Caco-2 (cell line): ENCODE measurements at places on chromosomes 11 and 22. TPM values are rescaled to one million over a fixed set of nuclear protein-coding genes. Genes with fewer than 3 reads are reported as not detected.

Gene POLR2F
- total RNA-seq = 116 and 122 TPM in 2 replicates

Gene DBX1
- not detected in 2 replicates for total RNA-seq

Gene SEPTIN5
- 1.00 and 1.3 TPM in 2 replicates for total RNA-seq

Gene LSP1
- 1.5 TPM in 1 of 2 replicates, not detected in the other for total RNA-seq

Gene NXPE1
- not detected in 2 replicates for total RNA-seq

DNA sequence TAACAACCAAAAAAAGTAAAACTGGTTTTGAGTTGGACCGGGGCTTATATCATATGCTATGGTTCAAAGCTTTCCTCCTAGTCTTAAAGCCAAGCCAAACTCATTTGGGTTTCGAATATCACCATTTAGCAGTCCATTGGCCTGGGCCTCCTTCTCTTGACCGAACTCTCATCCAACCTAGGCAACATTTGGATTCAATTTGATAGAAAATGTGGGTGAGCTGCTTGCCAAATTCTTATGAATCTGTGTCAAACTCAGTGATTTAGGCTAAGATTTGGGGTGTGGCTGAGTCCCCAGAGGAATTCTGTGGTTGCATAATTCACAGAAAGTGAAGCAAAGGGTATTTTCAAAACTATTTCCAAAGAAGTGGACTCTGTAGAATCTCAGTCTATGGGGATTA is 83.7 kb downstream of the BLID start:
- DNase-seq = no peak

GRCh38 chr22:24500277-24500820 is 5.2 kb downstream of the UPB1 start:
- DNase-seq = no peak

DNA sequence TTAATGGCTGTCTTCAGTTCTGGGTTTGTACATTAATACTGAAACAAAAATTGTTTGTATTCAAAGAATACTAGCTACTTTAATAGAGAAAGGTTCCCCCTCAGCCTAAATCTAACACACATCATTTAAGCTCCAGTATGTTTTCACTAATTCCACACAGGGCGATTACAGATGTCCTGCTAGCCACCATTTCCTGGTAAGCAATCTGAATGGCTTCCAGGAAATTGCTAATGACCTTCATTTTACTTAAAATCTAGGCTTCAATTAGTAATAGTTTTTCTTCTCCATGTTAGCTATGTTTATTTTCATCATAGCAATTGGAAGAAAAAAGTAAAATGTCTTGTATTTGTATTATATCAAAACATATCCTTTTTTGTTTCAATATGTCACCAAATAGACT is 132.8 kb downstream of the SOX6 start:
- no peak for DNase-seq

DNA sequence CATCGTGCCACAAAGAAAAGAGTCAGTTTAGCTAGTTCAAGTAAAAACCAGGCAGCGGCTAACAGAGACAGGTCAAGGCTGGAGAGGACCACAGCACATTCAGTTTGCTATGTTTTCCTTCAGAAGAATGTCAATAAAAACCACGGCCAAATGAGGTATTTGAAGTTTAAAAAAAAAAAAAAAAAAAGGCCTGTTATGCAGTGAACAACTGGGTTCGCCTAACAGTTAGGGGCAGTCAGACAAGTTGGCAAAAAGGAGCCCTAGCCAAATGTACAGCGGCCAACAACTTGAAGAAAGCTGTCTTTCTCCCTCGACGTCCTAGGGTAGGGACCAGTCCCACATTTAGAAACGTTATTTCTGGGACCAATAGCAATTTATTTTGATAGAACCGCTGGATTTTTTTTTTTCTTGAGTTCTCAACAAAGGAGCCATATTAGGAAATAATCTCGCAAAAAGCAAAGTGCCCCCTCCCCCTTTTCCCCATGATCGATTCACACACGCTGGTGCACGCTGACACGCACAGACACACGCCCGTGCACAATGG is 237.8 kb downstream of the TTC28 start:
- no peak for DNase-seq

DNA sequence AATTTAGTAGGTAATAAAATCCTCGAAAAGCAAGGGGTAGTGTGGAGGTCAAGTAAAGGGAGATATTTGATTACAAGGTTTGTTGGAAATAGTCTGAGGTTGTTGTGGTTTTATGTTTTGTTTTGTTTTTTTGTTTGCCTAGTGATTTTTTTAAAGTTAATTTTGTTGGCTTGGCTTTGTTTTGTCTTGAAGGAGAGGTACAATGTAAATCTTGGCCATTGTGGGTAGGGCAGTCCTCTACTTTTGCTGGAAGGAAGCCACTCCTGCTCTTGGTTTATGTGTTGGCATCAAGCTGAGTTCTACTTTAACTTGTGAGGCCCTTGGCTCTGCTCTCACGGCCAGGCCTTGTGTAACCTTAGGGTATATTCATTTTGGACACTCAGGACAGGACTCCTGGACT is 3.2 kb downstream of the AMOTL1 start:
- DNase-seq = no peak

DNA sequence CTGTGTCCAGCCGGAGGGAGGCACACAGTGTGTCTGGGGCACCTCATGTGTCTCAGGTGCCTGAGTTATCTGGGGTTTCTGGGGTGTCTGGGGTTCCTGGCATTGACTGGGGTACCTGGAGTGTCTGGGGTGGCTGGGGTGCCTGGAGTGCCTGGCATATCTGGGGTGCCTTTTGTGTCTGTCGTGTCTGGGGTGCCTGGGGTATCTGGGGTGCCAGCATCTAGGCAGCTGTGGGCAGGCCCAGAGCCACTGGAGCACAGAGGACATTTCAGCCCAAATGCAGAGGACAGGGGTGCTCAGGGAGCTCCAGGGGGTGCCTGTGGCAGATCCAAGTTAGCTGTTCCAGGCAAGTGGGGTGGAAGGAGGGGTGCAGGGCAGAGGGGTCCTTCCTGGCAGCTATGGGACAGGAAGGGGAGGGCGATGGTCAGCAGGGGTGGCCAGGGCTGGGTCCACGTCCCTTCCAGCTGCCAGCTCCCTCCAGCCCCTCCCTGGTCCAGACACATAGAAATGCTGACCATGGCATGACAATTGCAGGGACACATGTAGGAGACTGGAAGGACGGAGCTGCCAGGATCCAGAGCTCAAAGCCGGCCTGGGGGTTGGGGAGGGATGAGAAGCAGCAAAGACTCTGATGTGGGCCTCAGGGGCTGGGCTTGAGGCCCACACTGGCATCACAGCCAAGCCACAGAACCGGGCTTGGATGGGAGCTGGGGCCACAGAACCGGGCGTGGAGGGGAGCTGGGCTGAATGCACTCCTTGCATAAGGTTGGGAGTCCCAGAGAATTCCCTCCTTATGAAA is 133.0 kb downstream of the BRD1 start:
- DNase-seq = no peak

- DNase-seq = no peak
Measured at GRCh38 chr11:70908223-70908622, 344.2 kb downstream of the SHANK2 start.

DNA sequence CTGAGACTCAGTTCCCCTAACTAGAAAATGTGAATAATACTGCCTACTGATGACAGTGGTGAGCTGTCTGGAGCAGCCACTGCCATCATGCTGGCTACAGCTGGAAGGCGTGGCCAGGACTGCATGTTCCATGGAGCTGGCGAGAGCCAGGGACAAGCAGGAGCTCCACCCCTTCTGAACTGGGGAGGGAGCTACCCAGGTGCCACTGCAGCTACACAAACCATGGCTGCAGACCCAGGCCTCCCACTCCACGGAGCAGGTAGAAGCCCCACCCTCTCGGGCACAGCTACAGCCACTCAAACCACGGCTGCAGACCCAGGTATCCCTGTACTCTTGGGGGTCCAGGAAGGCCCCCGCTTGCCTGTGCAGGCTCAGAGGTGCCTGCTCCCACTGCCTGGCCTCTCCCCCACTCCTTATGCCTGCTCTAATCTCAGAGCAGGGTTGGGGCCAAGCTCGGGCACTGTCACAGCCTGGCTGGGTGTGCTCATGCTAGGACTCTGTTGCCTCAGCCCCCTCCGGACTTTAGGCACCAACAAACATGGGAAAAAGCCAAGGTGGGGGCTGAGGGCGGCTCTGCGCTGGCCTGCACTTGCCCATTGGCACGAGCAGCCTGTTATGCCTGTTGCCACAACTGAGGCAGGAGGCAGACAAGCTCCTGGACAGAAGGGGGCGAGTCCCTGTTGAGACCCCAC is 51.7 kb downstream of the RAB30 start:
- no peak for DNase-seq

- no peak for DNase-seq
Measured at GRCh38 chr22:37100589-37101127, 8.9 kb downstream of the TMPRSS6 start.

DNA sequence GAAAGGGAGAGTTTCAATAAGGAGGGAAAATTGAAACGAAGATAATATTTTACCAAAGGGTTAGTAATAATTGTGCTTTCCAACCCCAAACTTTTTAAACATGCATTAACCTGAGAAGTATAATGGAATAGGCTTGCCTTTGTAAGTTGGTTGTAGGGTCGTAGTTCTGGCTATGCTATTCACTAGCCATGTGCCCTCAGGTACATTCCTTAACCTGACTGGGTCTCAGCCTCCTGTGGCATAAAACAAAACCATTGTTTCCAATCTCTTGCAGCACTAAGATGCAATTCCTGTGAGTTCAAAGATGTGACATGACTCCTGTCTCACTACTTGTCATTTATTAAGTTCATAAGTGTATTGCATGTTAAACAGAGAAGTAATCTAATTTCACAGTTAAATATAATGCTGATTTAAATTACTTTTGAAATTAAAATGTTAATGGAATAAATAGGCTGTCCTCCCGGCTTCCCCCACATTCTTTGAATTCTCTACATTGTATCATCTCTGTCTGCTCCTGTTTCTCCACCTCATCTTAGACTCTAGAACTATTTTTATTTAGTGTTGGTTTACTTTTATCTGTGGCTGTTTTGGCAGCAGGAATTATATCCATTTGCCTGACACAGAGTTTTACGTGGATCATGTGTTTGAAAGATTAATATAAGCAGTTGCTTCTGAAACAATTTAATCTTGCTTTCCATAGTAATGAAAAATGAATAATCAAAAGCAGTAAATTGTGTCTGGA is 216.3 kb downstream of the FAT3 start:
- no peak for DNase-seq

DNA sequence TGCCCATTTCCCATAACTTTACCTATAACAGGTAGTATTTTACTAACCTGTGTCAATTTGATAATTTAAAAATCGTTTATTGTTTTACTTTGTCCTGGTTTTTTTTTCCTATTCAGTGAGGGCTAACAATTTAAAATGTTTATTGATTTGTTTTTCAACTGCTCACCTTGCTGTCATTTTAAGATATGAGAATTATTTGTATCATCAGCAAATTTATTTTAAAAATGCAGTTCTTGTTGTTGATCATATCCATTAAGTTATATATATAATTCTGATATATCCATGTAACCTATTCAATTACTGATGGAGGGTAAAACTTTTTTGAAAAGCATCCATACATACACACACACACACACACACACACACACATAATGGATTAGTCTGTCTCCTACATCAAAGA is 24.8 kb downstream of the RRAS2 start:
- no peak for DNase-seq
